ENCODE measurements at places on chromosomes 1 and 21.

DNA sequence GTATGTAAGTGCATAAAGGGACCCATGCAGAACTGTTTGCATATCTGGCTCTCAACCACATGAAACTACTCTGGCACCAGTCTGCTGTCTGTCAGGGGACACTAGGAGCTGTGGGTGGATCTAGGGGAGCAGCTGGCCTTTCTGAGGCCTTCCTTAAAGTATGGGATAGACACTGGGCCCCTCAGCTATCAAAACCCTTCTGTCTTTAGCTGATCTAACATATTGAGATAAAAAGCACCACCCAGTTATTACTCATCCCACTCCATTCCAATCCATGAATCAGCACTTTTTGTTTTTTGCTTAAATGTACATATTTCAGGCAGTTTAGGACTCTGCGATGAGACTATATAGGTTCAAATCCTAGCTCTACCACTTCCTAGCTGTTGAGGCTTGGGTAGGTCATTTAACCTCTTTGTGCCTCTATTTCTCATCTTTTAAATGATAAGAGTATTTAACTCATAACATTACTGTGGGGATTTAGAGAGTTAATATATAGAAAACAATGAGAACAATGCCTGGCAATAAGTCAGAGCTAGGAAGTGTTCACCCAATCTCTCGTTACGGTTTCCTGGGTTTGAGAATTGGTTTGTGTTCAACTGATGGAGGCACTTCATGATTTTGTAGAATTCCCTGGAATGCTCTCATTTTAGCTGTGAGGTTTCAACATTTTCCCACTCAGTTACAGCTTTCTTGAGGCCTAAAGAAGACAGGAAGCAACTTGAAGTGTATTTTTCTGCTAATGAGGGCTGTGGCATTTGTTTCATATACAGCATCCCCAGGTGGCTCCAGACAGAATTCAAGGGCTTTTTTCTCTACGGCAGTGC is 68.9 kb downstream of the LRIG2 start:
- DNase-seq, result no peak

- DNase-seq, result no peak
Measured at GRCh38 chr1:154911691-154912550, 24.6 kb downstream of the PMVK start.

DNA sequence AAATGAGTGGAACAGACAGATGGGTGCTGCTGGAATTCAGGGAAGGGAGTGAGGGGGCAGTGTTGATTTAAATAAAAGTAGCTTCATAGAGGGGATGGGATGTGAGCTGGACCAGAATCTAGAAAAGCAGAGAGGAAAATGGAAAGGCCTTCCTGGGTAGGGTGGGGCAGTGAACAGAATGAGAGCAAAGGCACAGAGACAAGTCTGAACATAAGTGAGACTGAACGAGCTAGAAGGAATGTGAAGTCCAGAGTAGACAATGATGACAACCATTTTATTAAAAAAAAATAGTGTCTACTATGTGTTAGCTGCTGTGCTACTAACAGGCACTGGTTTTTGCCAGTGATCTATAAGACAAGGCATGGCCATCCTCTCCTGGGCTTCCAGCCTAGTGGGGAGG is 36.0 kb downstream of the ELK4 start:
- no peak for DNase-seq

DNA sequence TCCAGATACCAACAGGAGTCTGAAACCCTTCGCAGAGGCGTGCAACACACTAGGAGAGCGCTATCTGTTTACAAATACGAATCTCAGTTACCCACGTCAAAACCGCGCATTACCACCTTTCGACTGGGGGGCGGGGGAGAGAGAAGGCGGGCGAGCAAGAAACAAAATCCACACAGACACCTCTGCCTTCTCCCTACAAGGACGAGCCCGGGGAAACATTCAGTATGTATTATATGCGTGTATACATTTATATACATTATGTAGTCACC is 722 bp downstream of the TUT4 start:
- DNase-seq, result peak; percentile 39

DNA sequence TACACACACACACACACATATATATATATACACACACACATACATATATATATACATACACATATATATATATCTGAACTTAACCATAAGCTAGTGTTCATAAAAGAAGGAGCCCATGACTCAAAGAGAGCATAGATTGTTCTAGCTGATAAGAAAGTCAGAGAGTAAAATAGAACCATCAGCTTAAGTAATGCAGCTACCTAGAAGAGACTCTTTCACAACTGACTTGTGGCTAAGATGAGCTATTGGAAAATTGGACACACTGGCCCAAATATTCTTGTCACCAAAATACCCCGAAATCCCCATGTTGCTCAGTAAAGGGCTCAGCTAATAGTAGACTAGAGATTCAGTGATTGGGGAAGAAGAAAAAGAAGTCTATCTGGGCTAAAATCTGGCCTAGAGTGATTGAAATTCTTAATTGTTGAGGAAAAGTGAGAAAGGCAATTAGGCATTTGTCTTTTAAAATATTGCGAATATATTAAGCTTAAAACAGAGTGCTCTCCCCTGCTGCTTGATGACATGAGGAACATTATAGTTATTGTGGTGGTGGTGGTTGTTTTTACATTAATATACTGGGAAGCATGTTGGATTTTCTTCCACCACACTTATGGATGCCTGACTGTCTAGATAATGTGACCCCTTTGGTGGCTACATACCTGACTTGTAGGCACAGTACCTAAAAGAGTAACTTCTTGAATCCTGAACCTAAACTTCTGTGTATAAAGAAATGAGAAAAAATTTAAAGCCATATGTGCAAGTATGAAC is 6.3 kb downstream of the SLAMF1 start:
- DNase-seq, result no peak

- no peak for DNase-seq
Measured at GRCh38 chr1:151292207-151293030, 10.3 kb downstream of the ZNF687 start.

- DNase-seq, result no peak
Measured at GRCh38 chr1:34740161-34740868, 14.5 kb upstream of the GJB5 start.

GRCh38 chr1:20867847-20868246 is 80.7 kb upstream of the HP1BP3 start:
- DNase-seq, result no peak

DNA sequence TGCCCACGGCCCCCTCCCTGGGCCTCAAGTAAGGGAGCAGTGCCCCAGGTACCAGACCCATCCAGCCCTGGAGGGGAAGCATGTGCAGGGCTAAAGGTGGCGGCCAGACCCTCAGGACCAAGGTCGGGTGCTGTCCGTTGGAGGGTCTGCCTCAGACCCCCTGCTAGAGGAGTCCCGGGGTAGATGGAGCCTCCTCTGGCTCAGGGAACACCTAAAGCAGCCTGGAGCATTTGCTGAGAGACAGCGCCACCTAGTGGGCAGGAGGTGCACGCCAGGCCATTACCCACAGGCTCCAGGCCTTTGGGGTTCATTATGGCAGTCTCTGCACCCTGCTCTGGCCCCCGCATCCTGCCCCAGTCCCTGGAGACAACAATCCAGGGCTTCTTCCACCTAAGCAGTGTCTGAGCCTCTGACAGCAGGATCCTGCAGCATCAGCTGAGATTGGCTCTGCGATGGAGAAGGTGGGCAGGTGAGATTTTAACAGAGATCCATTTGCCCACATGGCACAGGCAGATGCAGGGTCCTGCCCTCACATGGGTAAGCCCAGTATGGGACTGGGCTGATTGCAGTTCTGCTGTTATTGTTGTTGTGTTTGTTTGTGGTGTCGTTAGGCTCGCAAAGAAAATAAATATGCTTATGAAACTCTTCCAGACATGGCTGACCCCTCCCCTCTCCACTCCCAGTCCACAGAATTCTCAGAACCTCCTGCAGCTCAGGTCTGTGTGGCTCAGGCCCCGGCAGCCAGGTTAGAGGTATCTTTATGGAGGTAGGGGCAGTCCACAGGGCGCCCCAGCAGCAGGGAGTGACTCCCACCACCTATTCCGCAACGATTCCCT is 42.4 kb downstream of the CTNNBIP1 start:
- peak; percentile 73 for DNase-seq

- DNase-seq, result no peak
Measured at GRCh38 chr1:11741919-11742558, 6.1 kb downstream of the AGTRAP start.

- DNase-seq, result no peak
Measured at GRCh38 chr1:32180186-32181060, 948 bp downstream of the TXLNA start.

- DNase-seq, result no peak
Measured at GRCh38 chr1:158801396-158801795, 20.4 kb upstream of the OR6N2 start.

All from stimulated activated CD8-positive, alpha-beta memory T cell treated with anti-CD3 and anti-CD28 coated beads, Interleukin-2, amount 100 ng/mL, for 1 hour (primary cell).